Thyroid gland (tissue), 4 donors: ENCODE measurements at places on chromosomes 7 and 10. TPM values are rescaled to one million over a fixed set of nuclear protein-coding genes. Genes with fewer than 3 reads are reported as not detected.

FAM237B gene
- total RNA-seq: not detected

CPA2 gene
- total RNA-seq: not detected

LRRC17 gene
- total RNA-seq: 3.1 TPM

DNA sequence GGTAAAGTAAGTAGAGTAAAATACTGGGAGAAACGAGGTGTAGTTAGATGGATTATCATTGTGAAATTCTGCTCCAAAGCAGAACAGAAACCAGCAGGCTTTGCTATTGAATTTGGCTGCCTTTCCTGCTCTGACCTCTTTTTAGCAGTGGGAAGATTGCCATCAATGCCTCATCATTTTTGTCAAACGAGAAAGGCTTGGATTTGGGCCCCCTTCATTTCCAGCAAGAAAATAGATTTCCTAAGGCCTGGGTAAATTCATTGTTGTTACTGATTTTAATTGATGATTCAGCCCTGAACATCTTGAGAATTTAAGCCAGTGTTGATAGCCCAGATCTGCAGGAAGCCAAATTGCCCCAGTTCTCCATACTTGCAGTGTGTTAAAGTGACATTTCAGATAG, 35.2 kb upstream of the ASAH2 start:
- H3K27ac ChIP-seq: no peak overlapping the region
- no peaks in the 10 kb centered on the region for H3K27me3 ChIP-seq
- no peak overlapping the region for H3K4me3 ChIP-seq
- DNase-seq: no peak

- no peak overlapping the region for H3K27ac ChIP-seq
- H3K27me3 ChIP-seq: no peaks in the 10 kb centered on the region
- H3K4me1 ChIP-seq: no peaks in the 10 kb centered on the region
- H3K36me3 ChIP-seq: no peaks in the 10 kb centered on the region
Measured at GRCh38 chr7:30977222-30977621, 13.5 kb downstream of the GHRHR start.
